ENCODE measurements at places on chromosomes 7 and 10. TPM values are rescaled to one million over a fixed set of nuclear protein-coding genes. Genes with fewer than 3 reads are reported as not detected.
A peak's percentile ranks its signal among the peaks of the same experiment; 100 is the strongest.

DNA sequence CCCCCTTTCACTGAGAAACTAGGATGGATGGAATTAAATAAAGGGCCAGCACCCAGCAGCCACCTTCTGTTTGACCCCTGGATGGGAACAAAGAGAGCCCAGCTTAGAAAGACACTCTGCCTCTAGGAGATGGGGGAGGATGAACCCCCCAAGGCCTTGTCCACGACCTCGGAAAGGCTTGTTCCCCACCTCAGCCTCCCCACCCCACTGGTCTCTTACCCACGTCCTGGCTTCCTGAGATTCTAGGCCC lies 9.7 kb downstream of the ITPRIP start:
- no peak for DNase-seq

DNA sequence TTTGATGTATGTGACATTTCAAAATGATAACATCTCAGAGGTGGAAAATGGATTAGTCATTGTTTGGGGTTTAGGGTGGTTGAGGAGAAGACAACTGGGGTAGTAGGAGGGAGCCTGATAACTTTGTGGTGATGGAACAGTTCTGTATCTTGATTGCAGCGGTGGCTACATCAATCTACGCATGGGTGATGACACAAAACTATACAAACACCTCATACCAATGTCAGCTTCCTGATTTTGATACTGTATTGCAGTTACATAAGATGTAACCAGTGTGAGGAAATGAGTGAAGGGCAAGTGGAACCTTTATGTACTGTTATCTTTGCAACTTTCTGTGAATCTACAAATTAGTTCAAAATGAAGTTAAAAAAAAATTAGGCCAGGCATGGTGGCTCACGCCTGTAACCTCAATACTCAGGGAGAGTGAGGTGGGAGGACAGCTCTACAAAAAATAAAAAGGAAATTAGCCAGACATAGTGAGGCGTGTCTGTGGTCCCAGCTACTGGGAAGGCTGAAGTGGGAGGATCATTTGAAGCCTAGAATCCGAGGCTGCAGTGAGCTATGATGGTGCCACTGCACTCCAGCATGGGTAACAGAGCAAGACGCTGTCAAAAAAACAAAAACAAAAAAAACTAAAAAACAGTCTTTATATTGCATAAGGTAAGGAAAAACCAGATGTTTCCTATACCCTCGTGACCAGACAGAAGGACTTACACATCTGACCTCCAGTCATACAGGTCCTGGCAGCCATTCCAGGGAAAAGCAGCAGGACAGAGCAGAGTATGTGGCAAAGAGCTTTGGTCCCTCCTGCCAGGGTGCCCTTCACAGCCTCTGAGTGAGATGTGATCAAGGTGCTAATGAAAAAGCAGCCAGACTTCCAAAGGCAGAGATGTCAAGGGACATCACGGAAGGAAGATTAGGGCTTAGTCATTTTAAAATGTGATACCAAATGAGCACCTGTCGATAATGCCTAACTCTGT lies 50.8 kb downstream of the CYTH3 start:
- DNase-seq: no peak

GRCh38 chr10:79131836-79132631 lies 63.3 kb downstream of the ZMIZ1 start:
- DNase-seq: no peak

GRCh38 chr10:49183596-49184542 lies 4.3 kb downstream of the TMEM273 start:
- DNase-seq: no peak

- peak; percentile 97 for DNase-seq
Measured at GRCh38 chr10:79067241-79068202, 1.2 kb upstream of the ZMIZ1 start.

The CEP41 gene
- total RNA-seq: 5.0 TPM

The PNLIPRP1 gene
- not detected for total RNA-seq

- no peak for DNase-seq
Measured at GRCh38 chr10:106573106-106573505, 591.4 kb downstream of the SORCS1 start.

DNA sequence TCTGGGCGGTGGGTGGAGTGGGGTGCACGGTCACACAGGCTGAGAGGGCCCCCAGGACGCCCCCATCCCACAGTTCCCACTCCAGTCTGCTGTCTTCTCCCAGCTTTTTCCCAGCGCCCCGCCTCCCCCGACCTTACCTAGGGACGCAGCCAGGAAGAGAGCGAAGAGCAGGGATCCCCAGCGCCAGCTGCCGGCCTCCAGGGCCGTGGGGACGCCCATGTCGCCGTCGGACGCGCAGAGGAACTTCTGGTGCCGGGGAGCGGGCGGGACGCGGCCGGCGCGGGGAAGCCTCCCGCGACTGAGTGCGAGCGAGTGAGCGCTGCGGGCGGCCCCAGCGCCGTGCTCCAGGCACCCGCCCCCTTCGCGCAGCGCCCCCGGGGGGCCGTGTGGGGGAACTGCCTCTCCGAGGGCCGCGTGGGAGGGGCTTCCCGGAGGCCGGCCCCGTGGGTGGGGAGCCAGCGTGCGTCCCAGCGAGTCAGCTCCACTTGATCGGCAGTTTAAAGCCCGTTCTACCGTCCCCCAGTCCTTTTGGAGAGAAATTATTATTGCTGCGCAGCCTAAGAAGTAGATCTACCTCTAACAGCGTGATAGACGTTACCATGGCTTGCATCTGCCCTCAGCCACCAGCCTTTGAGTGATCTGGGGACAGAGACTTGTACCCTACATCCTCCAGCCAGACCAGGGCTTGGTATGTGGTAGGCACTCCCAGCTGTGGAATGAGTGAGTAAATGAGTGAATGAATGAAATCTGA lies at the start of gene VSIR:
TSS of gene VSIR (minus strand) at position 300 of the 751 bp plus-strand sequence. CDS start at position 219, 81 bp downstream.
- DNase-seq: peak; percentile 98

DNA sequence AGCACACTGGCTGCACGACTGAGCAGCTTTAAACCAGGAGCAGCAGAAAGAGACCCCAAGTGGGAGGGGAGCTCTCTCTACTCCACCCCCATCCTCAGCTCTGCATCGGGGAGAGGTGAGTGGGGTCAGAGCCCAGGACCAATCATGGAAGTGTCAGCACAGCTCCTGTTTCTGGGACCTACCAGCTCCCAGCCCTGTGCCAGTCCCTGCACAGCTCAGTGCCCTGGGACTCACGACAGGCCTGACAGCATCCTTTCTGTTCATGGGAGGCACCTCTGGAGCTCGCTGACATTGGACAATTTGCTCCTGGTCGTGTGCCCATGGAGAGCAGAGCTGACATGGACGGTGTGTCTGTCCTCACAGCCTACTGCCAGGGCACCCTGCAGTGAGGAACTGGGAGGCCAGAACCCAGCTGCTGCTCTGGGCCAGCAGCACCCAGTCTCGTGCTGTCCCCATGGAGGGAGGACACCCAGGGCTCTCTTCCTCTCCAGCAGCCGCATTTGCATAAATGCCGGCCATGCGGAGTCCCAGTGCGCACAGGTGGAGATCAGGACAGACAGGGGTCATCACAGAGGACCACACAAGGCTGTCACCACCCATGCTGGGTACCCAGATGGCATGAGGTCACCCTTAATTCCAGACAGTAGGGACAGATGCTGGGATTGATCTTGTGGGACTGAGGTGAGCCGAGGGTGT lies 45.9 kb upstream of the MSMB start:
- DNase-seq: no peak

DNA sequence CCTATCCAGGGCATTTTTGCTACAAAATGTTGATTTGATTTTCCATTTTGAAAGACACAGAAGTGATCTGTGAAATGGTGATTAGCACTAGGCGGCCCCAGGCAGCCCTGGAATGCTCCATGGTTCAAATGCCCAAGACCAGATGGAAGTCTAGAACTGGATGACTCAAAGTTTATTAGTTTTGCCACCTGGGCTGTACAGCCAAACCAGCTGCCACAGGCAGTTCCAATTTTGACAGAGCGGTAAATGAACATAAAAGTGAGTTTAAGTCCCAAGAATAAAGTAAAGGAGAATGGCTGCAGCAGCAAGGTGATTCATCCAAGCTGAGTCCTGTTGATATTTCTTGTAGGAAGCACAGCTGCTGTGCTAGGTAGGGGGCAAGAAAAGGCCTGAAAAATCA lies 180.5 kb downstream of the SUGCT start:
- DNase-seq: no peak

The CALCR gene
- total RNA-seq: 0.10 TPM

DNA sequence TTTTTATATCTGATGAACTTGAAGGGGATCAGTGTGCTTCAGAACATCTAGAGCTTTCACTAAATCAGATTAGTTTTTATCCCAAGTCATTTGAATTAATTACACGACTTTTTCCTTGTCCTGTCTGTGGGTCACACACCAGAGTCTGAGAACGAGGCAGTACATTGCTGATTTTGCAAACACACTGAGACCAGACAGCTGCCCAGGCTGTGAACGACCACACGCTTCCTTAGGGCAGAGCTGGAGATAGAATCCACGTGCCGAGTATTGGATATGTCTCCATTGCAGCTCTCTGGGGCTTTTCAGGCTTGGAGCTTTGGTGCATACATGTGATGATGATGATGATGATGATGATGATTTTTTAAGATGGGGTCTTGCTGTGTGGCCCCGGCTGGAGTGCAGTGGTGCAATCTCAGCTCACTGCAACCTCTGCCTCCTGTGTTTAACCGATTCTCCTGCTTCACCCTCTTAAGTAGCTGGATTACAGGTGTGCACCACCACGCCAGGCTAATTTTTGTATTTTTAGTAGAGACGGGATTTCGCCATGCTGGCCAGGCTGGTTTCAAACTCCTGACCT lies 81.1 kb downstream of the CAMK1D start:
- DNase-seq: no peak

The KCNH2 gene
- 27.3 TPM for total RNA-seq

GRCh38 chr10:111873621-111874135 lies 309.9 kb downstream of the GPAM start:
- no peak for DNase-seq

DNA sequence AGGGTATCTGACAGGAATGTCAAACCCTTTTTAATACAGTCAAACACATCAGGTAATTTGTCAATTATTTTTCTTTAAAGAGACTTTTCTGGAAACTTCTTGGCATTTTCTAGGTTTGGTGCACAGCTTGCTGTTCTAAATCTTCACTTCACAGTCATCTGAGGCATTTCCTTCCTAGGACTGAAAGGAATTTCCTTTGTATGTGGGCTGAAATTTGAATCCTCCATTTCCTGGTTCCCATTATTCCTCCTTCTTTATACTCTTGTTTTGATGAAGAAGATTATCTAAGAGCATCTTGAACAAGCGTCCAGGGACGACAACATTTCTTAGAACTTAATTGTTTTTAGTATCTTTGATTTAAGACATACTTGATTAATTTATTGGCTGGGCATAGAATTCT lies 24.9 kb downstream of the CALD1 start:
- no peak for DNase-seq

- no peak for DNase-seq
Measured at GRCh38 chr10:112221545-112221944, 38.0 kb upstream of the GPAM start.

DNA sequence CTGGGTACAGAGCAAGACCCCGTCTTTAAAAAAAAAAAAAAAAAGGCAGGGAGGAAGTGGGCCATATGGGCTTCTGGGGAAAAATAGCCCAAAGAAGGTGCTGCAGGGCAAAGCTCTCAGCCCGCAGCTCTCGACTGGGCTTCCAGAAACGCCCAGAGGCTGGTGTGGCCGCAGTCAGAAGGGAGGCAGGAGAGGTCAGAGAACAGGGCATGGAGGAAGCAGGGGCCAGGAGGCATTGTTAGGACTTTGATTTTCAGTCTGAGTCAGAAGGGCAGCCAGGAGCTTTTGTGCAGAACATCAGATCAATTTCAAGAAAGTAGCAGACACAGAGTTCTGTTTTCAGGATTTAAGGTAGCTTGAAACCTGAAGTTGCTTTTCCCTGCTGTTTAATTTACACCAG lies 35.3 kb upstream of the CYTH3 start:
- no peak for DNase-seq

The TRPV5 gene
- not detected for total RNA-seq

- DNase-seq: no peak
Measured at GRCh38 chr7:6384327-6384726, 63.4 kb downstream of the DAGLB start.

GRCh38 chr7:135645296-135645904 lies 16.9 kb upstream of the STMP1 start:
- DNase-seq: no peak

The ALOX5 gene
- 46.5 TPM for total RNA-seq

The FOXI2 gene
- total RNA-seq: 0.14 TPM

DNA sequence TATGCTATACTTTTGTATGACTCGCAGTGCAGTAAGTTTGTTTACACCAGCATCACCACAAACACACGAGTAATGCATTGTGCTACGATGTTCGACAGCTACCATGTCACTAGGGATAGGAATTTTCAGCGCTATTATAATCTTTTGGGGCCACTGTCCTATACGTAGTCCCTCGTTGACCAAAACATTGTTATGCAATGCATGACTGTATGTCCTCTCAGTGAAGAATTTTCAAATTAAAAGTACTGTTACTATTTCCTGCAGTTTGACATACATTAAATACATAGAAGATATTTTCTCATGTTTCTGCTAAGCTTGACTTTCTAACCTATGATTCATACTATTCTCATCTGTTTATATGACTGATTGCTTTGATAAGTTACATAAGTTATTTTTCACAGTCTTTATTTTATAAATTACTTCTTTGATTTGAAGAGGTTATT lies 203.6 kb downstream of the VTI1A start:
- no peak for DNase-seq

DNA sequence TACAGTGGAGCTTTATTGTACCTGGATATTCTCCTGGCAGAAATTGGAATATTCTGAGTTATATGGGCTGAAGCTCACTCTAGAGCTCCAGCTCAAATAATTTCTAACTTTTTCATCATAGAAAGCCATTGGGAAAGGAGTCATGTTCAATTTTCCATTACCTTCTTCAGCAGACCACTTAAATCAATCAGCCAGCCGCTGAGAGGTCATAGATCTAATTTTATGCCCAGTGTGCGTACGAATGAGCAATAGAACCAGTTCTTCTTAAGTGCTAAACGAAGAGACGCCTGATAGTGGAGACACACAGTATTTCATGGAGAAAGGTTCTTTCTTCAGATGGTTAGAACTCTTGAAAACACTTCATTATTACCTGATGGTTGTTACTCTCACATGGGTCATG lies 35.0 kb upstream of the DNAJB12 start:
- no peak for DNase-seq

Measured in posterior vena cava (tissue), 2 donors.